NCI-H2029 (cell line): ENCODE measurements at places on chromosomes 11 and 22.

- DNase-seq: peak; percentile 71
Observed at GRCh38 chr11:10322830-10323792, 18.2 kb downstream of the ADM start.

DNA sequence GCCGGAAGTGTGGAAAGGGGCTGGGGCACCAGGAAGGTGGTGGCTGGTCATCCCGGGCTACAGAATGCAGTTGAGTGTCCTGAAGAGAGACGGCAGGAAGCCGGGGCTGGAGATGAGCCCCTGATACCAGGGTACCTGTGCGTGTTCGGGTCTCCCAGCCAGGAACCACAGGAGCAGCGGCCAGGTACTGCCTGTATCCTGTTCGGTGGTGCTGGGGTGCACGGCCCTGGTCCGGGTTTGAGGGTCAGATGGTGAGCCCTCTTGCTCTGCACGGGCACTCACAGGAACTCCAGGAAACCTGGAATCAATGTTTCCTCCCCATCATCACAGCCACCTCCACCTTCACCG is 253.1 kb upstream of the B3GAT1 start:
- DNase-seq: no peak

GRCh38 chr11:123299721-123300120 is 104.7 kb upstream of the CLMP start:
- no peak for DNase-seq

DNA sequence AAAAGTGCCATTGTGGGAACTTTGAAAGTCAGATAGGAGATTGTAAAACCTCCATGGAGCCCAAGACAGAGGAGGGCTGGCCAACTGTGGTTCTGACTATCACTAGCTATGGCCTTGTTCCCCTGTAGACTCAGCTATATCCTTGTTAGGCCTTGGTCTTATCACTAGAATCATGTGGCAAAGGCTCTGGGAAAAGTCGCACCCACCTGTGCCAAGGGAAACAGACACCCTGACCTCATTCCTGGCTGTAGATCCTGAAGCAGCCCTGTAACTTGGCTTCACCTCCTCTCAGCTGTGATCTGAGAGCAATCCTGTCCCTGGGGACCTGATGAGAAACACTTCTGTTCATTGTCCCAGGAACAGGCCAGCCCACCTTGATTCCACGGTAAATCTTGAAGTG is 566.2 kb downstream of the TMEM135 start:
- DNase-seq: no peak

GRCh38 chr11:19795082-19795481 is 82.4 kb downstream of the NAV2 start:
- DNase-seq: no peak

GRCh38 chr11:76067099-76067498 is 139.2 kb downstream of the WNT11 start:
- no peak for DNase-seq

DNA sequence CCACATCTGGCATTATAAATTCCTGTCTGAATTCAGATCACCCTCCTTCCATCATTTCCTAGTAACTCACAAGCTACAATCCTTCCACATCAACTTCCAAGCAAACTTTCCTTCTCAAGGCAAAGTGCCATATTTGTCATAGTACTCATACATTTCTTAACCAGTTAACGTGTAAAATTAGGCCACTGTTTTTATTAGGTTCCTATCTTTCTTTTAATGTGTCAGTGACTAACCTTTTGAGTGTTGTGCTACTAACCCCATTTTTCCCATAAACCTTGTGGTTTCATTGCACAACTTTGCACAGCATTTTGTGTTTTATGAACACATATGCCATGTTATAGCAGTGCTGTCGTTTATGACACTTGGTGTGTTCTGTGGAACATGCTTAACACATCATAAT is 90.1 kb downstream of the KIF18A start:
- DNase-seq: no peak

DNA sequence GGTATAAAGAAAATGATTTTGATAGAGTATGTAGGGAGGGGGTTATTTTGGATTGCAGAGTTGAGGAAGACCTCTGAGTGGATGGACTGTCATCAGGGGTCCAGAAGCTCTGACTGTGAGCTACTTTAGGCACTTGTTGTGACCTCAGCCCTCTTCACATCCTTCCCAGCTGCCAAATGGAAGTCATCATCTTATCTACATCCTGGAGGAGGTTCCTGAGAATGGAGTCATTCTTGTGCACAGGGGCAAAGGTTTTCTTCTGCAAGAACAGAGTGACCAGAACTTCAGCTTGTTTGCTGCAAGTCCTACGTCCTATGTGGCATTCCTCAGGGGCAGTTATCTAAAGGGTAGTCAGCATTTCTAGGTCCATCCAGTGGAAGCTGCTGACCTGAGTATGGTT is 393.8 kb downstream of the AASDHPPT start:
- no peak for DNase-seq

GRCh38 chr22:43279867-43280522 is 63.2 kb downstream of the SCUBE1 start:
- DNase-seq: no peak

DNA sequence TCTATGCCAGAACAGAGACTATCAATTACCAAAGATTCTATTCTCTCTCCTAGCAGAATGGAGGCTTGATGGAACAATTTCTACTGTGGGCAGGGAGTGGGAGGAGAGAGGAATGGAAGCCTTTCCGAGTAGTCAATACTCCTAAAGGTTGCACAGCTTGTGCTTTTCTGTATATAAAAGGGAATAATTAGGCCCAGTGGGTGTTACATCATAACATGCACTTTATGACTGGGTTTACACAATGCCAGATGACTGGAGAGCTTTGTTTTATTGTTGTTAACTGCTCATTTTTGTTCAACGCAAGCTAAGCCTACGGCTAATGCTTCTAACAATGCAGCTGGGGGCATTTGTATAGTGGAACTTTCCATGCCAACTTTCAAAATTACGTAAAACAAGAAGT is 2237.9 kb upstream of the RAG2 start:
- DNase-seq: no peak

DNA sequence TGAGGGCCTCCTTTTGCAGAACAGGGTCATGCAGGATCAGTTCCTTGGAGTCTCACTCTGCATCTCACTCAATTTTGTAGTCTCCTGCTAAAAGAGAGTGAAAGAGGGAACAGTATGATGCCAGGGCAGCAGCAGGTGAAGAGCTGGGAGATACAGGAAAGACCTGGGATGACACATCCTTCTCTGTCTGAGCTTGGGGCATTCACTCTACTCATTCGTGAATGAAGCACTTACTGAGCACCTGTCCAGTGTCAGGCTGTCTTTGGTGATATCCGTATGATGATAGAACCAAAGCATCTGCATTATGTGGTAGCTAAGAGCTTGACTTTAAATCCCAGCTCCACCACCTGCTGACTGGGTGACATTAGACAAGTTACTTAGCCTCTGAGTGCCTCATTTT is 14.4 kb downstream of the SREBF2 start:
- no peak for DNase-seq

GRCh38 chr11:71498091-71498490 is 29.0 kb upstream of the KRTAP5-7 start:
- no peak for DNase-seq
